ENCODE measurements at places on chromosomes 12 and 14. TPM values are rescaled to one million over a fixed set of nuclear protein-coding genes. Genes with fewer than 3 reads are reported as not detected.

Gene CD63
- 406 TPM for total RNA-seq

GRCh38 chr14:22982477-22983245, at the start of gene AJUBA:
AJUBA (minus strand) TSS chr14:22982551; CDS start chr14:22982266, 285 bp downstream.
- peak within 1 kb of the TSS; percentile 75 for H3K4me3 ChIP-seq
- peak within 1 kb of the TSS; percentile 74 for H3K27ac ChIP-seq
- peaks cover 12% of the 10 kb centered on the region for H3K4me1 ChIP-seq

DNA sequence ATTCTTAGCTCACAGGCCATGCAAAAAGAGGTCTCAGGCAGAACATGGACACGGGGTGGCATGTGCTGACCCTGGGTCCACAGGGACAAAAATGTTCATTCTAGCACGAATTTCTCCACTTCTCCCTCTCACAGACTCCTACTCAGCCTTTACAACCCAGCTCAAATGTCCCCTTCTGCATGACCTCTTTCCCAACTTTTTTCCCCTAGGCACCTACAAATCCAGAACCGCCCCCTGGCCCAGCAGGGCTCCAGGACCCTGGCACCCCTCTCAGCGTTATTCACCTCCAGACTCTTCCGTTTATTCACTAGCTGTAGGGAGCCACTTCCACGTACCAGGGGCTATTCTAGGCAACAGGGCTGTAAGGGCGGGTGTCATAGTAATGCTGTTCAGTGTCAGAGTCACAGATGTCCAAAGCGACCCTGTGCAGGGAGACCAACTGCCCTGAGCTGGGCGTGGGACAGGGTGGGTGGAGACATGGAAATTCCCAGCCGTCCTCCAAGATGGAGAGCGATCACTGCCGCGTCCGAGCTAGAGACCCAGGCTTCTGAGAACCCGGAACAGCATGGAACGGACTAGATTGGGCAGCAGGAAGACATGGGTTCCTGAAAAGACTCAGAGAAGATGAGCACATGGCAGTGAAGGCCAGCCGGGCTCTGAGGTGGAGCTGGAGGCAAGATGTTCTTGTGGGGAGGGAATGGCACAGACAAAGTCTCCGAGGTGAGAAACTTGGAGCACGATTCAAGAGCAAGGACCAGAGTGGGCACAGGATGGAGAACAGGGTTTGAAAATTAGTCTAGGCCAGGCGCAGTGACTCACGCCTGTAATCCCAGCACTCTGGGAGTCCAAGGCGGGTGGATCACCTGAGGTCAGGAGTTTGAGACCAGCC, 274.9 kb upstream of the RTL1 start:
- no peak overlapping the region for H3K4me3 ChIP-seq
- no peaks in the 10 kb centered on the region for H3K36me3 ChIP-seq
- DNase-seq, result peak; percentile 3

- peaks cover 19% of the 10 kb centered on the region for H3K4me1 ChIP-seq
- H3K27me3 ChIP-seq, result no peaks in the 10 kb centered on the region
- H3K36me3 ChIP-seq, result no peaks in the 10 kb centered on the region
- H3K4me3 ChIP-seq, result no peak overlapping the region
- H3K27ac ChIP-seq, result no peak overlapping the region
- peak; percentile 37 for DNase-seq
Observed at GRCh38 chr14:103127356-103127755, 4.1 kb downstream of the TNFAIP2 start.

Gene ASB2
- total RNA-seq, result 25.6 TPM

Gene PPP4R4
- 11.2 TPM for total RNA-seq

GRCh38 chr12:75634244-75635222, 123.1 kb upstream of the KRR1 start:
- no peak overlapping the region for H3K27ac ChIP-seq
- H3K4me1 ChIP-seq, result no peaks in the 10 kb centered on the region
- no peaks in the 10 kb centered on the region for H3K36me3 ChIP-seq
- no peak overlapping the region for H3K4me3 ChIP-seq

DNA sequence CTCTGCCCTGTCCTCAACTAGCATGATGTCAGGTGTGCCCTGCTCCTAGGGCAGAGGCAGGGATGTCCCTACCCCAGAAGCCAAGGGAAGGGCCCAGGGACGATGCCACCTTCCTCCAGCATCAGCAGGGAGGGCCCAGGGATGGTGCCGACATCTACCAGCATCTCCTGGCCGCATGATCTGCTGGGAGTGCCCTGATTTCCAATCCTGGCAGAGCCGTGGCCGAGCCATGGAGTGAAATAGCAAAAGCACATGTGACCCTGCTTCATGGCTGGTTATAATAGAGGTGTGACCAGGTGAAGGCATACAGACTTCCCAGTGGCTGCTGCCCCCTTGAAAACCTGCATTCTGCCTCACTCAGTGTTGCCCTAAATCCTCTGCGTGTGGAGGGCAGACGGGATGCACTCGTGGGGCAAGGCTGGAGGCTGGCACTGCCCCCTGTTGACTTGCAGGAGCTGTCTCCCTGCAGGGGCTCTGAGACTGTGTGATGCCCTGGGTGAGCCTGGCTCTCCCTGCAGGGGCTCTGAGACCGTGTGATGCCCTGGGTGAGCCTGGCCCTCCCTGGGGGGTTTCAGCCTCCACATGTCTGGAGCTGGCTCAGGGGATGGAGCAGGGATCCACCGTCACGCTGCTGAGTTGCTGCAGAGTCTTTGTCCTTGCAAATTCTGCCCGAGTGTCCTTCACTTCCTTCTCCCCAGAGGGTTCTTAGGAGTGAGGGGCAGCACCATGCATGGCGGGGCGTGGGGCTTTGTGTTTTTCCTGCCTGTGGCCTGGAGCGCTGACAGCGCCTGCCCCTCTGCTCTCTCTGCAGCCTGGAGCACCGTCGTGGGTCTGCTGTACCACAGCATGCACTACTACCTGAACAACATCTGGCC, 51.7 kb downstream of the ADGRD1 start:
- no peak overlapping the region for H3K27ac ChIP-seq
- H3K4me1 ChIP-seq, result no peaks in the 10 kb centered on the region
- no peak for DNase-seq
- no peaks in the 10 kb centered on the region for H3K27me3 ChIP-seq
- no peaks in the 10 kb centered on the region for H3K36me3 ChIP-seq

- DNase-seq, result no peak
- no peak overlapping the region for H3K27ac ChIP-seq
- H3K27me3 ChIP-seq, result no peaks in the 10 kb centered on the region
- H3K4me1 ChIP-seq, result peaks cover 5% of the 10 kb centered on the region
- H3K36me3 ChIP-seq, result no peaks in the 10 kb centered on the region
Observed at GRCh38 chr12:91119089-91119488, 7.8 kb upstream of the LUM start.

DNA sequence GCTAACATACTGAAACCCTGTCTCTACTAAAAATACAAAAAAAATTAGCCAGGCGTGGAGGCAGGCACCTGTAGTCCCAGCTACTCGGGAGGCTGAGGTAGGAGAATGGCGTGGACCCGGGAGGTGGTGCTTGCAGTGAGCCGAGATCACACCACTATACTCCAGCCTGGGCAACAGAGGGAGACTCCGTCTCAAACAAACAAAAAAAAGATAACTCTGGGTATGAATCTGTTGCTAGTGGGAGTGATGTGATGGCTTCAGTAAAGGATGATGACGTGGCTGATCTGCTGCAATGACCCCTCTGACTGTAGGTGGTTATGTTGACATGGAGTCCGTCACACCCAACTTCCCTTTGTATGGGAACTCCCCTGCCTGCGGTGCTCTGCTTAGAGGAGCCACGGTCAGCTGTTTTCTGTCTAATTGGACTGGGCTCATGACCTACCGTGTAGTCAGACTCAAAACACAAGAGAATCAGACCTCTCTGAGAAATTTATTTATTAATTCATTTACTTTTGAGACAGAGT, 59.1 kb upstream of the MED13L start:
- no peaks in the 10 kb centered on the region for H3K36me3 ChIP-seq
- H3K4me1 ChIP-seq, result no peaks in the 10 kb centered on the region
- H3K27me3 ChIP-seq, result no peaks in the 10 kb centered on the region

- no peaks in the 10 kb centered on the region for H3K4me1 ChIP-seq
- DNase-seq, result no peak
- H3K27ac ChIP-seq, result no peak overlapping the region
- H3K36me3 ChIP-seq, result no peaks in the 10 kb centered on the region
- no peaks in the 10 kb centered on the region for H3K27me3 ChIP-seq
Observed at GRCh38 chr12:27220055-27220987, 23.8 kb upstream of the STK38L start.

GRCh38 chr12:92108651-92109050, 37.0 kb downstream of the BTG1 start:
- peak; percentile 12 for DNase-seq
- peaks cover 4% of the 10 kb centered on the region for H3K4me1 ChIP-seq
- no peaks in the 10 kb centered on the region for H3K36me3 ChIP-seq
- H3K27me3 ChIP-seq, result no peaks in the 10 kb centered on the region

DNA sequence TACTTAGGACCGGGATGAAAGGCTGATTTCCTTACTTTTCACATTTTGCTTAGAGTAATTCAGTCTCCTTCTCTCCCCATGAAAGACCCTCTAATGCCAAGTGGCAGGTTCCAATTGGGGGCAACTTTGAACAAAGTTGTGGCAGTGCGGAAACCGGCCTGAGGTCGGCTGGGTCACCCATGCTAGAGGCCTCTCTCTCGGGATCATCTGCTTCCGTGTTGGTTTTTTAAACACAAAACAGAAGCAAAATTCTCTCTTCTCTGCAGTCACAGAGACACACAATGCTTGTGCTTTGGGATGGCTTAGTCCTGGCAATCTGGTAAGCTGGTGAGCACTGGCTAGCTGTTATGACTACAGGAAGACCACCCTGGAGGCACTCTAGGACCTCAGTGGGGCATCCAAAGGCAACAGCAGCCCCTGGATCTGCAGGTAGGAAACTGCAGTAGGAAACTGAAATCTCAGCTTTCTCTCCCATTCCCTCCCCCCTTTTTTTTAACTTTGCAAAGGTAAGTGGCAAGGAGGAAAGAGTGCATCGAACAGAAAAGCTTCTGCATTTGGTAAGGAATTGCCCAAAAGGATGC, 102.1 kb downstream of the BCL11B start:
- no peak overlapping the region for H3K27ac ChIP-seq
- H3K4me3 ChIP-seq, result no peak overlapping the region

DNA sequence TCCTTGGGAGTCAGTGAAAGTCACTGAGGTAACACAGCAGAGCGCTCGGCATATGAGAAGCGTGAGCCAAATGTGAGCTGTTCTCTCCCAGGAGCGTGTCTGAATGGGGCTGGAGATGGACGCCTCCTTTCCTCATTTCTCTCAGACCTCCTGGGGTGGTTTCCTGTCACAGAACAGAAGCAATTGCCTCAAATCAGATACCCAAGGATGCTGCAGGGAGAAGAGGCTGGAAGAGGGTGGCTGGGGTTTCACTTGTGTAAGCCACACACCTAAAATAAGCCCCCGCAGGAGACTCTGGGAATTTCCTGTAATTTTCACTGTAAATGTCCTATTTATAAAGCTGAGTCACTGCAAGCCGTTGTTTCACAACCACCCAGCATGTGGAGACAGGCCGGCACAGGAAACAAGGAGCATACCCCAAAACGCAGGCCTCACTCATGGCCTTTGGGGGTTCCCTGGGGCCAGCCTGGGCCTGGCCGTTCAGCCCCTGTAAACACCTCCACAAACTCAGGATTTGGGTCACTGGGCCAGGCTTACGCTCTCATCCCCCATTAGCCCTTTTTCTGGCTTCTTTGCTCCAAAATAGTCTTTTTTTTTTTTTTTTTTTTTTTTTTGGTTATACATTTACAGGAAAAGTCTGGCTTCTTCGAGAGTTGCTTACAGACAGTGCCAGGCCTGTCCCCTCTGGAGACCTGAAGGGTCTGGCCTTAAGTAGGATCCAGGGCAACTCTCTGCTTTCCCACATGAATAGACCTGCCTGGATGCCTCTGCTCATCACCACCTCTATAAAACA, 55.3 kb downstream of the VCPKMT start:
- peaks cover 3% of the 10 kb centered on the region for H3K4me1 ChIP-seq
- H3K27me3 ChIP-seq, result no peaks in the 10 kb centered on the region
- H3K27ac ChIP-seq, result no peak overlapping the region

- no peaks in the 10 kb centered on the region for H3K27me3 ChIP-seq
- H3K36me3 ChIP-seq, result no peaks in the 10 kb centered on the region
- H3K4me1 ChIP-seq, result no peaks in the 10 kb centered on the region
- no peak overlapping the region for H3K4me3 ChIP-seq
Observed at GRCh38 chr12:27652174-27652763, 44.0 kb upstream of the REP15 start.

Gene CD27
- total RNA-seq, result 0.55 TPM

Gene PLD4
- total RNA-seq, result 1.1 TPM

Gene GPR137C
- 0.48 TPM for total RNA-seq

GRCh38 chr12:34108405-34108803, 86.1 kb downstream of the ALG10 start:
- no peaks in the 10 kb centered on the region for H3K36me3 ChIP-seq
- H3K4me3 ChIP-seq, result no peak overlapping the region
- no peak overlapping the region for H3K27ac ChIP-seq
- H3K27me3 ChIP-seq, result no peaks in the 10 kb centered on the region

DNA sequence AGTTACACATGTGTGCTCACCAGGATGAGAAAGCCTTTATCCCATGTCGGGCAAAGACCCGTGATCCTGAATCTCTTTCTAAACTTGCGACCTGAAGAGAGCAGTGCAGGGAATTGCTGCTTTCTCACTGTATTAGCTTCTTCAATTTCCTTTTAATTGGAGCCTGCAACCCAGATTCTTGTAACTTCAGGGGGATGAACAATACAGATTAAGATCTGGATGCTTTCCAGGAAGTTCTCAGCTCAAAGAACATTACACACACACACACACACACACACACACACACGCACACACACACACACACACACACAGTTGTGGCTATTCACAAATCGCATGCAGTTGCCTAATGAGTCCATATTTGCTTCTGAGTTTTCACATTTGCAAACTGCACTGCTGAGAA, 268.3 kb downstream of the NPAS3 start:
- H3K36me3 ChIP-seq, result no peaks in the 10 kb centered on the region
- no peak overlapping the region for H3K27ac ChIP-seq

- peaks cover 5% of the 10 kb centered on the region for H3K4me1 ChIP-seq
- no peak overlapping the region for H3K4me3 ChIP-seq
- no peak for DNase-seq
- H3K27ac ChIP-seq, result no peak overlapping the region
Observed at GRCh38 chr12:52146822-52147366, 44.9 kb downstream of the KRT80 start.

DNA sequence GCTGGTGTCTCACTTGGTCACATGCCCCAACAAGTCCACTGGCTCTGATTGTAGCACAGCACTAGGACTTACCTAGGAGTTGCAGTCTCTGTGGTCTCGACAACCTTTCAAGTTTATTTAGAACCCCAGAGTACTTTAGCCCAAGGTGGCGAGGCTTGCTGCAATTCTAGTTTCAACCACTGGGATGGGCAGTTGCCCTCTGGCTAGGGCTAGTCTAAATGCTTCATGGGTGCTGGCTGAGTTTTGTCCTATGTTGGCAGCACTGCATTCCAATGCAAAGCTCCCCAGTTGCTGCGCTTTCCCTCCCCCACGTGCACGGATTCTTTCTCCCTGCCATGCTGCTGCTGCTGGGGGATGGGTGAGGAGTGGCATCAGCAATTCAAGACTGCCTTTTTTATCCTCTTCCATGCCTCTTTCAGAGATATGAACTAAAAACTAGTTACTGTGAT, 207.9 kb downstream of the SYNE2 start:
- H3K4me1 ChIP-seq, result no peaks in the 10 kb centered on the region
- no peak overlapping the region for H3K4me3 ChIP-seq
- H3K27me3 ChIP-seq, result no peaks in the 10 kb centered on the region
- DNase-seq, result no peak

- no peak overlapping the region for H3K27ac ChIP-seq
- H3K27me3 ChIP-seq, result no peaks in the 10 kb centered on the region
- no peaks in the 10 kb centered on the region for H3K36me3 ChIP-seq
- H3K4me3 ChIP-seq, result no peak overlapping the region
- peaks cover 7% of the 10 kb centered on the region for H3K4me1 ChIP-seq
- peak; percentile 72 for DNase-seq
Observed at GRCh38 chr12:52004042-52004648, 2.6 kb upstream of the TAMALIN start.

All from ovary (tissue), 10 donors.